Activated CD4-positive, alpha-beta T cell treated with anti-CD3 and anti-CD28 coated beads, Interleukin-2, Interleukin-4, amounts not matched to agents 100 ng/mL and 50 ng/mL, durations not matched to agents 16 hours and 8 hours (primary cell): ENCODE measurements at places on chromosomes 1 and 21.

DNA sequence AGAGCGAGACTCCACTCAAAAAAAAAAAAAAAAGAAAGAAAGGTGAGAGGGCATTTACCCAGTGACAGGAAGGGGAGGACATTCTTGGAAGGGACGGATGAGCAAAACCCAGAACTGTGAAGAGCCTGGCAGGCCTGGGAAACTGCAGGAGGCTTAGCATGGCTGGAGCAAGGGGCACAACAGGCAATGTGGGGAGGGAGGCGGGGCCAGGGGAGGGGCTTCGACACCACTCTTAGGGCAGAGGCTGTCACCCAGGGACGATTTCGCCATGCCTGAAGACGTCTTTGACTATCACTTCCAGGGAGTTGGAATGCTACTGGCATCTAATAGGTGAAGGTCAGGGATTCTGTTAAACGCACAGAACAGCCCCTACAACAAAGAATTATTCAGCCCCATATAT is 184.0 kb downstream of the HUNK start:
- no peak for DNase-seq

DNA sequence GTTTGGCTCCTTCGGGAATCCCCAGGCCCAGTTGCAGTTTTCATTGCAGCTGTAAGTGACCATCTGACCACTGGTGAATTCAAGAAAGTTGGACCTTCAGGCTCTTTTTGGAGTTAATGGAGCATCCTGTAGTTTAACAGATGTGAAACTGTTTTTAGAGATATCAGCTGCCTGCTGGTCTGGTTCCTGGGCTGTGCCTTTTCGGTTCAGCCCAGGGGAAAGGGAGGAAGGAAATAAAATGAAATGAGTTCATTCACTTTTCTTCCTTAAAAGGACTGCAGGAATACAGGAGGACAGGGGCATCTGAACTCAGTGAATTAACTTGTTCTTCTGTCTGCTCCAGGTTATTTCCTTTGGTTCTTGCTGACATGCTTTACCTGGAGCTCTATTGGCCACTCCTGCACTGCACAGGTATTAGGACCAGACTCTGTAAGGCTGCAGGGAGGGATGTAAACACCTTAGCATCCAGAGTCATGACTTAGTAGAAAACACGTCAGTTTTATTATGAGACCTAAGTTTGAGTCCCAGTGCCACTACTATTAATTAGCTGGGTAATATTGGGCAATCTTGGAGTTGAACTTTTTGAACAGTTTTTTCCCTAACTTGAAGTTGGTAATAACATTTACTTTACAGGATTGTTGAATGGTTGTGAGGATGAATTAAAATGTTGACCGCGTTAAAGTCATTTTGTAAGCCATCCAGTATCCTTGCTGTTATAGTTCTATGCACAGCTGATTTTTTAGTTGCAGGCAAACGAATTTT is 83.6 kb downstream of the LRRC8D start:
- no peak for DNase-seq

DNA sequence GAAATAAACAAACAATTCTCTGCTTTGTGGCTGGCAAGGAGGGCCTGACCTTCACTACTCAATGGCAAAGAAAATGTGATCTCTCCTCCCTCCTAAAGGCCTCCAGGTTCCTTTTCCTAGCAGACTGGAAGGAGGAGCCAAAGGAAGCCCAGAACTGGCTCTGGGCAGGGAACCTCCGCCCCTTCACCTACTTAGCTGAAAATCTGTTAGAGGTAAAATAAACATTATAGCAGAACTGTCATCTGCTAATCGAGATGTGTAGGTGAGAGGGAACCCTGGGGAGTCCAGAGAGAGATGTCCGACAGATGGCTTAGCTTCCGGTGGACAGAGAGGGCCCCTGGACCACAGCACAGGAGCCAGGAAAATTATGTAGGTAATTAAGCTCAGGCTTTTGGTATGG is 75.2 kb upstream of the KCNA3 start:
- DNase-seq: no peak

DNA sequence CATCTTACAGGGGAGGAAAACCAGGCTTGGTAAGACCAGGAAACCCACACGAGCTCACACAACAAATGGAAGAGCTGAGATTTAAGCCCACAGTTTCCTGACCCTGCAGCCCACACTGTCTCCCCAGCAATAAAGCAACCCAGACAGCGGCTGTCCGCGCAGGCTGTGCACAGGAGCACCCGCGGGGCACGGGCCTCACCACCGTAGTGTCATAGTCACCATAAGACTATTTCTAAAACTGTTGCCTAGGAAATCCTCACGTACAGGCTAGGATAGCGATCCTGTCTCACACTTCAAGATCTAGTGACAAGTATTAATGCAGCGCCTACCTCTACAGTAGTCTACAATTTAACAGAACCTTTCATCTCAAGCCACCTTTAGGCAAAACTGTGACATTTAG is 54.0 kb upstream of the SYT6 start:
- no peak for DNase-seq
